NCI-H446 (cell line): ENCODE measurements at places on chromosomes 7 and 10.

GRCh38 chr7:20647908-20648776 is 32.7 kb downstream of the ABCB5 start:
- peak; percentile 71 for DNase-seq

DNA sequence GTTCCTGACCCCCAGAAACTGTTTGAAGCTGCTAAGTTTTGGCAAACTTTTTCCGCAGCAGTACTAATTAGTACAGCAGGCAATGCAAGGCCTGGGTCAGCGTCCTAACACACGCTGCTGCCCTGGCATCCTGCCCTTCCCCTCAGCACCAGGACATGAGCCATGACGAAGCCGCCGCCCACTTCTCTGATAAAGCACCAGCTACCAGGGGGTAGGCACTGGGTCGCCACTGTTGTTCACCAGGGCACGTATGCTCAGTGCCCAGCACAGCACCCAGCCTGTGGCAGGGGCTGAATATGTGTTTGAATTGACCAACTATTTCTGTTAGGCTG is 59.5 kb downstream of the CHST15 start:
- DNase-seq = no peak

- no peak for DNase-seq
These were observed 26.7 kb upstream of the CUL1 start for GRCh38 chr7:148672041-148672440.

- DNase-seq = peak; percentile 61
These were observed at the start of gene RPA3 for GRCh38 chr7:7718492-7718891. RPA3 (minus strand) TSS chr7:7718607; CDS start chr7:7640418, 78,189 bp downstream.

DNA sequence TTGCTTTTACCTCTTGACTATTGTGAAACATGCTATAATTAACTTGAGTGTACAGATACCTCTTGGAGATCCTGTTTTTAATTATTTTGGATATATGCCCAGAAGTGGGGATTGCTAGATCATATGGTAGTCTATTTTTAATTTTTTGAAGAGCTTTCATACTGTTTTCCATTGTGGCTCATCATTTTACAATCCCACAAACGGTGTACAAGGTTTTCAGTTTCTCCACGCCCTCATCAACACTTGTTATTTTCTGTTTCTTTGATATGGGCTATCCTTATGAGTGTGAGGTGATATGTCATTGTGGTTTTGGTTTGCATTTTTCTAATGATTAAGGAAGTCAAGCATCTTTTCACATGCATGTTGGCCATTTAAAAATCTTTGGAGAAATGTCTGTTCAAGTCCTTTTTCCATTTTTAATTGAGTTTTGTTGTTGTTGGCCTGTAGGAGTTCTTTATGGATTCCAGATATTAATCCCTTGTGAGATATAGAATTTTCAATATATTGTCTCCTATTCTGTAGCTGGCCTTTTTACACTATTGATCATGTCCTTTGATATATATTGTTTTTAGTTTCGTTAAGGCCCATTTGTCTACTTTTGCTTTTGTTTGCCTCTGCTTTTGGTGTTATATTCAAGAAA is 7.5 kb downstream of the AGK start:
- peak; percentile 20 for DNase-seq

GRCh38 chr7:53426145-53426750 is 390.8 kb downstream of the POM121L12 start:
- no peak for DNase-seq

- DNase-seq = no peak
These were observed 190.9 kb downstream of the FANK1 start for GRCh38 chr10:126087153-126087680.

- no peak for DNase-seq
These were observed 170.5 kb upstream of the KLF6 start for GRCh38 chr10:3955493-3955892.

GRCh38 chr7:93378131-93378760 is 146.1 kb downstream of the VPS50 start:
- DNase-seq = no peak

DNA sequence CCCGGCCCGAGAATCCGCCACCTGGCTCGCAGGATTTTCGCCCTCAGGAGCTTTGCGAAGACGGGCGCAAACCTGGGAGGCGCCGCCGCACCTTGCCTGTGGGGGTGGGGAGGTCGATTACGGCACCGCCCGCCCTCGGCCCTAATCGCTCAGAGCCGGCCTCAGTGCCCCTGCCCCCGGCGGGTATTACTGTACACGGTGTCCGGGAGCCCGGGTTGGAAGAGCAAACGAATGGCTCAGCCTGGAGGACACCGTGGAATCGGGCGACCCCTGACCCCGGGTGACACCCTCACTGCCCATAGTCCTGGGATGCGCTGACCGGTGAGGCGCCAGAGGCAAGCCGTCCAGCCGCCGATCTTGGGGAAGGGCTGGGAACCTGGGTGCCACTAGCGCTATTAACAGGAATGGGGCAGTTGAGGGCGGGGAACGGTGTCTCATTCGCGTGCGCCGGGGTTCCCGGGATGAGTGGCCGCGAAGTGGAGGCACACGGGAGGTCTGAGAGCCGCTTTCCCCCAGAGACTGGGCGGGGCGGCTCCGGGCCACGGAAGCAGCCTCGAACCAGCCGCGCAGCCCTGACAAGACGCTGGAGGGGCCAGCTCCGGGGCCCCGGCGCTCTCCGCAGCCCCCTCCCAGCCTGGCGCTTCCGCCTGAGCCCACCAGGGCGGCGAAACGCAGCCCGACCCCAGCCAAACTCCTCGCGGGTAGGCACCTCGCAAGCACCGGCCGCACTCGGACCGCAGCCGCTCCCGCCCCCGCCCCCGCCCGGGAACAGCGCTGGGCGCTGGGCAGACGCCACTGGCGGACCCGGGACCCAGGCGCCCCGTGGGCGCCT is 167.5 kb downstream of the NRF1 start:
- no peak for DNase-seq

DNA sequence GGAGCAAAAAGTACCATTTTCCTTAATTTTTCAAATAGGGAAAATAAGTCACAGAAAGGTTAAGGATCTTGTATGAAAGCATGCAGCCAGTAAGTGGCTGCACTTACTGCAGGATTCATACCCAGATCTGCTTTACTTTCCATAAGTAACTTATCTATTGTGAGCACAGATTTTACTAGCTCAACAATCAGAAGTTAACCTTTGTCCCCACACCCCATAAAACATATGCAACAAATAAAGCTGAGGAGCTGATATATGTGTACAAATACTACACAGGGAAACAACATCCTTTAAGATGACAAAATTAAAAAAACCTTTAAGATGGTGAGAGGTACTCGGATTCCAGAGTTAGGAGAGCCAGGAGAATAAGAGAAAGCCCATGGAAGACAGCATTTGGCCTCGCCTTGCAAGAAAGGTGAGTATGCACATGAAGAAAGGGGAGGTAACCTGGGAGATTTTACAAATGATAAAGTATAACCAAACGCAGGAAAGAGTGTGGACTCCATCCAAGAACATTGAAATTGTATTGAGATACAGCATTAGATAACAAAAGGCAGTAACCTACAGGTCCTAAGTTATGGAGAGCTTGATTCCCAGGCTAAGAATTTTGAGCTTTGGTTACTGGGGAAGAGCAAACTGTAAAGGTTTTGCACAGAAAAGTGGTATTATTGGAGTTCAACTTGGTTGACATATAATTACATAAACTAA is 87.1 kb downstream of the ITGB8 start:
- DNase-seq = no peak

DNA sequence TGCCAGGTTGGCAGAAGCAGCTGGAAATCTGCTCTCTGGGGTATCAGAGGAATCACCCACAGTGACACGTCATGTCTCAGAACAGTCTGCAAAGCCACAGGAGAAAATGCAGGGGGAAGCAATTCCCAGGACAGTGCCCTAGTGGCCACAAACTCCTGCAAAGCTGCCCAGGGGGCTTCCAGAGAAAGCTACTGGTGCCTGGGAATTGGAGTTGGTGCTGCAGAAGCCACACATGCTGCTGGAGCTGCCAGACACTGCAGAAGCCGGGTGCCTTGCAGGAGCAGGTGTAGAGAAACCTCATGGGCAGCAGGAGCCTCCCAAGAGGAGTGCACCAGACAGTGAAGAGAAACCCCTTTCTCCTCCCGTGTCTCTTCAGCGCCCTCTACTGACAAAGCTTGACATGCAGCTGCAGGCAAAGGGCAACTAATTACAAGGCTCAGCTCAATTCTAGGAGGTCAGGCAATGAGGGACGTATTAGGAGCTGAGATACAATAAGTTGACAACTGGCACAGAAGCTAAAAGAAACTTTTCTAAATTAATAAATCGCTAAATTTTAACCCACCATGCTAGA is 30.2 kb upstream of the NUB1 start:
- DNase-seq = no peak

DNA sequence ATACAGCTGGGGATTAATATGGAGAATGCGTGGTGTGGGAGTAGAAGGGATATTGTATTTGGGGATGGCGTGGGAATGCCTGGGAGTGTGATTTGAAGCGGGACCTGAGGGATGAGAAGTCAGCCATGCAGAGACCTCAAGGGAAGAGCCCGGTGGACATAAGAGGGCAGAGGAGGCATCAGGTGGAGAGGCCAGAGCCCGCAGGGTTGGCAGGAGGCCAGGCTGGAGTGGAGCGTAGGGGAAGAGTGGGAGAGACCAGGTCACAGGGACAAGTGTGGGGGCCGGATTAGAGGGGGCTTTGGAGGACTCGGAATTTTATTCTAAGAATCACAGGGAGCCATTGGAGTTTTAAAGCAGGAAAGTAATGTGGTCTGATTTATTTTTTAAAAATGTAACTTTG is 2.0 kb downstream of the NDUFB2 start:
- no peak for DNase-seq

- DNase-seq = no peak
These were observed 35.3 kb upstream of the CDCA7L start for GRCh38 chr7:21980926-21981500.

DNA sequence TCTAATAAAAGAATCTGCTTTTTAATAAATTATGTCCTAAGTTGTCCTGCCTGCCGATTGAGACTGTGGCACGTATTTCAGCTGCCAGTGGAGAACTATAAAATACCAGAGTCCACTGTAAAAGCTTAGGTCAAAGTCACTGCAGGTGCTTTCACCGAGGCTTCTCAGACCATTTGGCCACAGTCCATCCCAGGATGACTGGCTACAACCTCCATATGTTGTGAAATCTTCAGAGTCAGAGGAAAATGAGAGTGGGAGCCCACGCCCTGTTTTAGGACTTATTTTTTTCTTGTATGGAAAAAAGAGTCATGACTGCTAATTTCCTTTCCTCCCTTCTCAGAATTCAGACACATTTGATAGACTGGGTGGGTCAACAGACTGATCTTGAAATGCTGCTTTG is 182.9 kb downstream of the ANK3 start:
- DNase-seq = no peak

- DNase-seq = no peak
These were observed 14.1 kb downstream of the MICU1 start for GRCh38 chr10:72611783-72612182.

GRCh38 chr10:124289851-124290795 is 128.6 kb downstream of the OAT start:
- no peak for DNase-seq

DNA sequence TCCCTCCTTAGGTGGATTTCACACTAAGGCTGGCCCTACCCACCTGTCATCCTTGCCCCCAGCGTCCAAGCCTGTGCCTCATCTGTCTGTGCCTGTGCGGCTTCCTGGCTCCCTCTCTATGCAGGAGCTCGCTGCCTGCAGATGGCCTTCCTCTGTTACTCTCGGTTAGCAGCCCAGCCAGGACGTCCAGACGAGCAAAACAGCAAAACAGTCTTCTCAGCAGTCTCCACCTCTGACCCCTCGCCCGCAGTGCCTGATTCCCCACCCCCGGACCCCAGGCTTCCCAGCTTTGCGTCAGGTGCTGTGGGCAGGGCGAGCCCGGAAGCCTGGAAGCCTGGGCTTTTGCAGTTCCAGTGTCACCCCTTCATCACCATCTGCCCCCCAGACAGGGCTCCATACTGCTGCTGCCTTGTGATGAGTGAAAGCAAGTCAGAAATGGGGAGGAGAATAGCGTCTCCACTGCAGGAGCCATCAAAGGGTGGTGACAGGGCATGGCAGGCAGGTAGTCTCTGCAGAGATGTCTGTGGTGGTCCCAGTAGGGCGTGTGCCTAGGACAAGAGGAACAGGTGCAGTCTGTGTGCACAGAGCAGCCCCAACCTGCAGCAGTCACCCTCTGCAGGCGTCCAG is 88.5 kb downstream of the ADCY1 start:
- DNase-seq = no peak

GRCh38 chr7:127954357-127954748 is 76.9 kb downstream of the LRRC4 start:
- peak; percentile 51 for DNase-seq

- DNase-seq = no peak
These were observed 1.5 kb upstream of the JAKMIP3 start for GRCh38 chr10:132064082-132064755.

GRCh38 chr10:110637558-110638053 is 6.5 kb upstream of the RBM20 start:
- DNase-seq = no peak

- peak; percentile 40 for DNase-seq
These were observed 14.4 kb upstream of the RBM20 start for GRCh38 chr10:110629680-110630191.

- no peak for DNase-seq
These were observed 108.3 kb upstream of the FEZF1 start for GRCh38 chr7:122412883-122413282.

- no peak for DNase-seq
These were observed 541.0 kb upstream of the ADARB2 start for GRCh38 chr10:2278363-2278762.

DNA sequence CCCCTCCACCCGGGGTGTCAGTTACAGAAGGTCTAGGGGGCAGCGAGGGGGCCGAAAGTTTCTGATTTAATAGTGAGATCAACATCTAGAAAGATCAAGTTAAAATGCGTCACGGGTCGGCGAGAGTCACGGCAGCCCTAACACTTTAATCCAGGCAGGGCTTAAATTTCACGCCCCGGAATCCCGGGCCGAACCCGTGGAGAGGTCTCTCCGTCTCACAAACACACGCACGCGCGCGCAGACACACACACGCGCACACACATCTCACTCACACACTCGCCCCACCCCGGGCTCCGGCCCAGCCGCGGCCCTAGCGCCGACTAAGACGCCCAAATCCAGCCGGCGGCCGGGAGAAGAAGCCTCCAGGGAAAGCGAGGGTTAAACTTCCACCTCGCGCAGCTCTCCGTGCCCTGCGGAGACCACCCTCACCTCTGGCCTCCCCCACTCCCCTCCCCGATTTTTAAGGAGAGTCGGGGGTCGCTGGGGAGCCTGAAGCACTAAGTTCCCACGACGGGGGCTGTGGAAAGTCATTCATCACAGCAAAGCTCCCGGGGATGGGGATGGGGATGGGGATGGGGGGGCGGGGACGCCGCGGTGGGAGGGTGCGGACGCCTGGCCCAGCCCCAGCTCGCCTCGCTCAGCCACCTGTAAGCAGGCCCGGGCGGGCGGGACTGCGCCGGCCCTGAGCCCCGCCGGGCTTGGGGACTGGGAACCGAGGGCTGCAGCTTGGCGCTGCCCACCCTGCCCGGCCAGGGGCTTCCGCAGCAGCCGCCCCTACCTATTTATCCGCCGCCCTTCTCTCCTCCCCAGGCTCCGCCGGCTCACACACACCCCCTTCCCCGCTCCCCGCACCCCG is 1.6 kb downstream of the PDGFA start:
- DNase-seq = no peak

- DNase-seq = peak; percentile 35
These were observed 128.3 kb upstream of the POT1 start for GRCh38 chr7:125057963-125058362.

- DNase-seq = no peak
These were observed 310.4 kb upstream of the PHF14 start for GRCh38 chr7:10662982-10663884.

GRCh38 chr10:13917791-13918190 is 331.0 kb downstream of the PRPF18 start:
- DNase-seq = no peak

GRCh38 chr10:91088300-91089140 is 131.9 kb upstream of the PCGF5 start:
- DNase-seq = no peak

- no peak for DNase-seq
These were observed 21.8 kb upstream of the ZMIZ1 start for GRCh38 chr10:79046741-79047583.
